ENCODE measurements at places on chromosomes 7 and 10.

DNA sequence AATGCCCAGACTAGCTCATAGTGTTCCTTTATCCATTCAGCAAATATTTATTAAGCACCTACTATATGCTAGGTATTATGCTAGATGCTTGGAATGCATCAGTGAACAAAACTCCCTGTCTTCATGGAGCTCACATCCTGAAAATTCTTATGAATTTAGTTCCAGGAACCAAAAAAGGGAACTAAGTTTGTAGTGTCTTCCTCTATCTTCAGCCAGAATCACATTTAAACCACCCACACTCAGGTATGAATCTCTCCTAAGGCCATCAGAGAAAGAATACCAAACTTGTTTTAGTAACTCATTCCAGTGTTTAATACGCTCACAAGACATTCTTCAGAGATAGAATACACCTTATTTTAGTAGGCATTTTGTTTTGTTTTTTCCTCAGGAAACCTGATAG lies 10.1 kb upstream of the EGR2 start:
- DNase-seq = no peak

GRCh38 chr7:11570922-11571550 lies 261.0 kb downstream of the THSD7A start:
- no peak for DNase-seq

DNA sequence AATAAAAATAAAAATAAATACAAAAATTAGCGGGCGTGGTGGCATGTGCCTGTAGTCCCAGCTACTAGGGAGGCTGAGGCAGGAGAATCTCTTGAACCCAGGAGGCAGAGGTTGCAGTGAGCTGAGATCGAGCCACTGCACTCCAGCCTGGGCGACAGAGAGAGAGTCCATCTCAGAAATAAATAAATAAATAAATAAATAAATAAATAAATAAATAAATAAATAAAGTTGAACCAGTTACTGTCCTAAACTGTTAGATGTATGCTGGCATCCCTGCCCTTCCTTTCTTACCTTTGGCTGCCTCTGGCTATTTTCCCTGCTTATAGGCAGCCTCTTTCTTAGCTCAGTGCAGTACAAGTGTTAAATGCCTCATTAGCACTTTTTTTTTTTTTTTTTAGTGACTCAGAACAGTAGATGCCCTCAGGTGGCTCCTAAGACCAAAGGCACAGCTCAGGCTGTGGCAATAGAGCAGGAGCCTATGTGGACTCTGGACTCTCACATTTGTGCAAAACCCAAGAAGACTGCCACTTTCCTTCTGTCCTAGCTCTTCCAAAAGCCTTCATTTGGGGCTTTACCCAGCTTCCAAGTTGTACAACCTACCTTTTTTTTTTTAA lies 30.6 kb upstream of the CABCOCO1 start:
- no peak for DNase-seq

- DNase-seq = peak; percentile 97
These were observed 7.0 kb downstream of the AIMP2 start for GRCh38 chr7:6015917-6016652.

DNA sequence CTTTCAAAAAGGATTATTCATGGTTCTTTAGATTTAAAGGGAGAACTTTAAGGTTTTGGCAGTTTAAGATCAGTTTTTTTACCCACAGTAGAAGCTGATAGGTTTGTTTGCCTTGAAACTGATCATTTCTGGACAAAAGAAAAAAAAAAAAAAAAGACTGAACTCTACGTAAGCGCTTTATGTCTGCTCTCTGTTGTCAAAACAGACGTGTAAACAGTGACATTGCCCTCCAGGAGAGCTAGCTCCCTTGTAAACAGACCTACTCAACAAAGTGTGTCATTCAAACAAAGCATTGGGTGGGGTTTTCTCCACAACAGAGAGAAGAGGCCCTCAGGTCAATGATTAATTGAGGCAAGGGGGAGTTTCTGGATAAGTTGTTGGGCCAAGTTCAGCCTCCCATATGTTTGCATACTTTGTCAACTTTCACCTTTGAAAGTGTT lies 568.1 kb upstream of the LRRN3 start:
- no peak for DNase-seq
